ENCODE measurements at places on chromosomes 12 and 14.

DNA sequence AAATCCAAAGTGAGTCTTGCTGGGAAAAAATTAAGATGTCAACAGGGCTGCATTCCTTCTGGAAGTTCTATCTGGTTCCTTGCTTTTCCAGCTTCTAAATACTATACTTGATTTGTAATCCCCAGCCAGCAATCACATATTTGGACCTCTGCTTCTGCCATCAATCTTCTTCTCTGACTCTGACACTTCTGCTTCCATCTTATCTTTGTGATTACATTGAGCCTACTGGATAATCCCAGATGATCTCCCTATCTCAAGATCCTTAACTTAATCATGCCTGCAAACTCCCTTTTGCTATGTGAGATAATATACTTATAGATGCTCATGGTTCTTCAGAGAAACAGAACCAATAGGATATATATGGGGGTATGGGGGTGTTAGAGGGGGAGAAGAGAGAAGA lies 49.9 kb upstream of the ZDHHC17 start:
- DNase-seq: no peak

DNA sequence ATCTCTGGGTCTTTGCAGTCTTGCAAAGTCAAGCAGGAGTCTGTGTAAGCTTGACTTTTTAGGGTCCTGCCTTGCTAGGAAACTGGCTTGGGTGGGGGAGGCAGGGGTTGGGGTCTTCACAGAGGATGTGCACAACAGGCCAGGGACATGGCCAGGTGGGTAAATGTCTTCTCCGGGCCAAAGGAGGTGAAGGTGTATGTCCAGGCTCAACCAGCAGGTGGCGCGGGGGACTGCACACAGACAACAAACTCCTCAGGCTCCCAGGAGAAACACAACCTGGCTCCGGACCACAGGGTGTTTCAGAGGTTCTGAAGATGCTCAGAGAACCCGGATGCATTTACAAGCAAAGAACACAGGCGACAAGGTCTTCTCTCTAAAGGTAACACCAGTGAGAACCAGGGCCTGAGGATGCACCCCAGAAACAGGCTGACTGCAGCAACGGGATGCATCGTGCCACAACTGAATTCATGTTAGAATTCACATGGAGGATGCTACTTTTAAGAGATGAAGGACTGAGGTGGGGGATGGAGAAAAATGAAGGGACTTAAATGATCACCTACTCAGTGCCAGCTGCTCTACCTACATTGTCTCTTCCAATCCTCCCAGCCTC lies 56.0 kb downstream of the PLEKHG3 start:
- peak; percentile 31 for DNase-seq

- no peak for DNase-seq
These were observed 177.1 kb downstream of the RMST start for GRCh38 chr12:97639702-97640101.

GRCh38 chr12:112740387-112740934 lies 51.1 kb upstream of the RPH3A start:
- DNase-seq: no peak

- DNase-seq: no peak
These were observed 90.3 kb downstream of the ATP2B1 start for GRCh38 chr12:89618113-89618862.

DNA sequence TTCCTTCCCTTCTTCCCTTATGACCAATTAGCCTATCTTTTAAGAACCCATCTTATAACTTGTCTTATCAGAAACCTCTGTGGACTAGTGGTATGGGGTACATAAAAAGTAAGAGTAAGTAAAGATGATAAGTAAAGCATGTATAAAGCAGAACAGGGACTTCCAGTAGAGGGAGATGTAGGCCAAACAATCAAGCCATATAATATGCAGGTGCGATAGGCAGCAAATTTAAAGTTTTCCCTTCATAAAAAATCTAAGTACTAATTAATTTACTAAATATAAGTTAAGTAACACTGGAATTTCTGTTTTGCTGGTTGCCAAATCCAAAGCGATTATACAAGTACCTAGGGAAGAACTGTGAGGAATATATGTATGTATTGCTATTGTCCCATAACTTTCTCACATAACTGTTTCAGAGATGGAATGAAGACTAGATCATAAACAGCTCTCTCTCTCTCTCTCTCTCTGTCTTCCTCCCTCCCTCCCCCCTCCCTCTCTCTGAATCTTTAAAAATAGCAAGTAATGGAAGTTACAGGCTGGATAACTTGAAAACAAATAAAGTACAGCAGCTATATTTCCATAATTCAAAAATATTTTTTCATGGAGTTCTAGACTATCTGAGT lies 25.7 kb downstream of the METTL25 start:
- no peak for DNase-seq

DNA sequence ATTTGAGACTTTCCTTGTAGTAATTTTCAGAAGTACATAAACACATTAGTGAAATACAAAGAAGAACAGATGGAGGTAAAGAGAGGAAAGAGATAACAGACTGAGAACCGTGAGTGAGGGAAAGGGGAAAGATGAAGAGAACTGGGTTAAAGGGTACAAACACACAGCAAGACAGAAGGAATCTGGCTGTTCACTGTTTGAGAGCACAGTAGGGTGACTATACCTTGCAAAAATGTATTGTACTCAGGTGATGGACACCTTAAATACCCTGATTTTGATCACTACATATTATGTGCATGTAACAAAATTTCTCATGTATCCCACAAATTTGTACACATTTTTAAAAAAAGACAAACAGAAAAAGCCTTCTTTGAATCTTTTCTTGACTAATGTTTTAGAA lies 2.7 kb upstream of the TRHDE start:
- no peak for DNase-seq

DNA sequence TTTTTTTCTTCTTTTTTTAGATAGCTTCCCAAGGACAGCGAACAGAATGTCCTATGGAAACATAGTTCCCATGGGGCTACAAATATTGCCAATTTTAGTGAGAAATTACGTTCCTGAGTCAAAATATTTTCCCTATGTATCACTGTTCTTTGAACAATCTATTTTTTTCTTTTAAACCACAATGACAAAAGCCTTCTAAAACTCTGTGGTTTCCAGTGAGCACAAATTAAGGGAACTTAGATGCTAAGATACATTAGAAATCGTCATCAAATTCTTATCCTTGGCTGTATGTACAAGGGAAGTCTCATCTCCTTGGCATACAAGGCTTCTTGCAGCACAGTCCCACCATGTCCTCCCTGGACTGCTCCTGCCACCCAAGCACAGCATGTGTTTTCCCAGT lies 17.9 kb downstream of the CPM start:
- no peak for DNase-seq

- peak; percentile 25 for DNase-seq
These were observed 28.8 kb downstream of the CLMN start for GRCh38 chr14:95290871-95291431.
